Myocyte (in vitro differentiated cells): ENCODE measurements at places on chromosomes 12 and 14. TPM values are rescaled to one million over a fixed set of nuclear protein-coding genes. Genes with fewer than 3 reads are reported as not detected.

Gene SERPINA3
- total RNA-seq: 0.78 and 1.7 TPM in 2 replicates

Gene RBMS2
- 9.2 and 9.7 TPM in 2 replicates for total RNA-seq

Gene TRHDE
- total RNA-seq: not detected in 2 replicates

Gene TOGARAM1
- 35.3 and 44.0 TPM in 2 replicates for total RNA-seq

Gene SNW1
- total RNA-seq: 48.4 and 61.5 TPM in 2 replicates

Gene STAC3
- total RNA-seq: 594 and 728 TPM in 2 replicates

Gene GLS2
- not detected in 2 replicates for total RNA-seq

Gene FAM186B
- 0.10 and 0.27 TPM in 2 replicates for total RNA-seq

Gene TESPA1
- total RNA-seq: not detected in 2 replicates

Gene CD163
- 12.7 and 19.2 TPM in 2 replicates for total RNA-seq

Gene ST8SIA1
- total RNA-seq: 1.6 and 5.6 TPM in 2 replicates

Gene CNOT2
- 85.9 and 112 TPM in 2 replicates for total RNA-seq

Gene RTN1
- total RNA-seq: 0.29 and 0.36 TPM in 2 replicates

Gene SPTLC2
- total RNA-seq: 10.5 and 11.6 TPM in 2 replicates

Gene INSM2
- not detected in 2 replicates for total RNA-seq

Gene TEP1
- total RNA-seq: 17.1 and 21.8 TPM in 2 replicates

Gene CABP1
- total RNA-seq: not detected in 2 replicates

Gene NOVA1
- 1.5 and 2.5 TPM in 2 replicates for total RNA-seq

Gene DNAI7
- 0.19 TPM in 1 of 2 replicates, not detected in the other for total RNA-seq

Gene HHIPL1
- 0.32 and 0.36 TPM in 2 replicates for total RNA-seq

Gene RD3L
- total RNA-seq: not detected in 2 replicates

Gene TMEM132C
- not detected in 2 replicates for total RNA-seq

Gene INHBC
- not detected in 2 replicates for total RNA-seq

Gene CACNA1C
- 0.57 TPM in 1 of 2 replicates, not detected in the other for total RNA-seq

Gene LIN7A
- total RNA-seq: 0.21 and 0.26 TPM in 2 replicates

Gene OTOGL
- 0.05 and 0.29 TPM in 2 replicates for total RNA-seq

Gene CBLN3
- 1.0 and 1.2 TPM in 2 replicates for total RNA-seq

Gene PTPRQ
- total RNA-seq: 0.47 and 0.72 TPM in 2 replicates
